Esophagus squamous epithelium (tissue), 5 donors: ENCODE measurements at places on chromosomes 16 and 17.
A peak's percentile ranks its signal among the peaks of the same experiment; 100 is the strongest.

- DNase-seq: no peak
- no peaks in the 10 kb centered on the region for H3K36me3 ChIP-seq
- no peaks in the 10 kb centered on the region for H3K27me3 ChIP-seq
- H3K27ac ChIP-seq: peak overlapping the region; percentile 83
Measured at GRCh38 chr17:42428141-42428944, 5.3 kb upstream of the CAVIN1 start.

DNA sequence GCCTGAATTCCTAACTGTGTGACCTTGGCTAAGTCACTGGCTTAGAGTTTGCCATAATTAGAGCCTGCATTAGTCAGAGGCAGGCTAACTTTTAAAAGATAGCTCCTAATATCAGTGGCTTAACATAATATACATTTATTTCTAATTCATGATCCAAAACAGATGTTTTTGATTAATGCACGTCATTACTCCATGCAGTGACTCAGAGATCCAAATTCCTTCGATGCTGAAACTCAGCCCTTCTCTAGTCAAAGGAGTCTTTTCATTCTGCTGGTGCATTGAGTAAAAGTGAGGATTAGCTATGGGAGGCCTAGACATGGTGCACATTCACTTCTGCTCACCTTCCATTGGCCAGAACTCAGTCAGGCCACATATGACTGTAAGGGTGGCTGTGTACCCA is 49.8 kb downstream of the IRX3 start:
- no peaks in the 10 kb centered on the region for H3K4me1 ChIP-seq
- H3K36me3 ChIP-seq: no peaks in the 10 kb centered on the region
- H3K4me3 ChIP-seq: no peak overlapping the region
- no peak overlapping the region for H3K27ac ChIP-seq

DNA sequence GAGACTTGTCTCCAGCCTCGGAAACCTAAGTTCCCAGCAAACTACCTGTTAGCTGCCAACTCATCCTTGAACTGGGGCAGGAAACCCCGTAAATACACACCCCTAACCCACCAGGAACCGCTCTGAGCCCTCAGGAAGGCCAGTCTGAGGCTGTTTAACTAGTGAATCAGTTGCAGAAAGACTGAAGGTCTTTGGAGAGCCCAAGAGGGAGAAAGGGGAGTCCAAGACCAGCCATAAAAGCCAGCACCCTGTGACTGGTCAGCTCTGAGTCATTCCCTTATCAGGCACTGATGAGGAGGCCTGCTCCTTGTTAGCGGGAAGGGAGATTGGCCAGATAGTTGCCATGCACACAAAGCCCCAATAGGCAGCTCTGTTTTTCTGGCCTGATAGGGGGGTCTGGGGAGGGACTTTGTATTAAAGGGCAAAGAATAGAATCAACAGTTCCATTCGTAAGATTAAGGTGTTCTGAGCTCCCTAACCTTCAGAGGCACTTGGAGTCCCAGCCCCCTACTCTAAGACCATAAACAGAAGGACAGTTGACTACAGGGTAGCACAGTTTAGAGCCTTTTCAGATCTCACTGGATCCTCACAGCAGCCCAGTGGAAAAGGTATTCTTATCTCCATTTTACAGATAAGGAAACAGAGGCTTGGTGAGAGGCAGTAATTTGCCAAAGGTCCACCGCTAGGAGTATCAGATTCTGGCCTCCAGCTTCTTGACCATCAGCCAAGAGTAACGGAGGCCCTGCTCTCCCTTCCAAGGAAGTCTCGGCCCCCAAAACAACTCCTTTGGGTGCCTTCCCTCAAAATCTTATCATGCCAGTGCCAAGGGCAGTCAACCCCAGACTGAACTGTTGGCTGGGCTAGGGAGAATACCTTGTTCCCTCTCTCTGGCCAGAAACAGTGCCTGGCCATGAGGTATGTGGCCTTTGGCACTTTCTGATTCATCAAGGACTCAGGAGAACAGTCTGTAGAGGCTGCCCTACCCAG is 2.2 kb upstream of the KRT19 start:
- H3K27me3 ChIP-seq: no peaks in the 10 kb centered on the region
- no peak for DNase-seq
- no peaks in the 10 kb centered on the region for H3K36me3 ChIP-seq
- no peak overlapping the region for H3K4me3 ChIP-seq
- peaks cover 56% of the 10 kb centered on the region for H3K4me1 ChIP-seq

GRCh38 chr17:35766903-35767510 is 6.3 kb downstream of the C17orf50 start:
- no peak overlapping the region for H3K4me3 ChIP-seq
- H3K36me3 ChIP-seq: no peaks in the 10 kb centered on the region
- peaks cover 5% of the 10 kb centered on the region for H3K4me1 ChIP-seq
